Thymus (tissue), 14 donors: ENCODE measurements at places on chromosomes 3 and 15.

GRCh38 chr3:51445544-51446280, 54.1 kb downstream of the DCAF1 start:
- H3K27ac ChIP-seq, result no peak overlapping the region
- no peak for DNase-seq
- no peaks in the 10 kb centered on the region for H3K27me3 ChIP-seq
- H3K4me3 ChIP-seq, result no peak overlapping the region
- peaks cover 19% of the 10 kb centered on the region for H3K36me3 ChIP-seq
- no peaks in the 10 kb centered on the region for H3K4me1 ChIP-seq

DNA sequence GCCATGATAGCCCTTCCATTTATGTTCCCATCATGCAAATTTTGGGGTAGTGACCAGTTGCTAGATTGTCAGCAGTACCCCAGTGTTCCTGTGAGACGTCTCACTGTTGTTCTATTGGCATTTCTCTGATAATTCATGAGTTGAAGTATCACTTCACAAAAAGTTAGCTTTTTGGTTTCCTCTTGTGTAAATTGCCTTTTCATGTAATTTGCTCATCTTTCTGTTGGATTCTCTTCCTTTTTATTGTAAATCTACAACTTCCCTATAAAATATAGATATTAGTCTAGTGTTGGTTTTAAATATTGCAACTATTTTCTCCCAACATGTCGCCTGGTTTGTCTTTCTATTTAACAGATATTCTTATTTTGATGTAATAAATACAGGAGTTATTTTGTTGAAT, 7.5 kb upstream of the A4GNT start:
- no peaks in the 10 kb centered on the region for H3K4me1 ChIP-seq
- DNase-seq, result no peak
- no peaks in the 10 kb centered on the region for H3K27me3 ChIP-seq

DNA sequence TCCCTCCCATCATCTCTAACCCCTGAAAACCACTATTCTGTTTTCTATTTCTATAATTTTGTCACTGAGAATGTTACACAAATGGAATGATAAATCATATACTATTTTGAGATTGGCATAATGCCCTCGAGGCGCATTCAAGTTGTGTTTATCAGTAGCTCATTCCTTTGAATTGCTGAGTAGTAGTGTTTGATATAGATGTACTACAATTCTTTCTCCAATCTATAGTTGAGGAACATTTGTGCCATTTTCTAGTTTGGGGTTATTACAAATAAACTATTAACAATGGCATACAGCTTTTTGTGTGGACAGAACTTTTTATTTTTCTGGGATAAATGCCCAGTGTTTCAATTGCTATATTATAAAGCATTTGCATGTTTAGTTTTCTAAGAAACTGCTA, 86.0 kb downstream of the CCR1 start:
- H3K27ac ChIP-seq, result no peak overlapping the region
- H3K4me3 ChIP-seq, result no peak overlapping the region
- H3K36me3 ChIP-seq, result no peaks in the 10 kb centered on the region
- no peak for DNase-seq

DNA sequence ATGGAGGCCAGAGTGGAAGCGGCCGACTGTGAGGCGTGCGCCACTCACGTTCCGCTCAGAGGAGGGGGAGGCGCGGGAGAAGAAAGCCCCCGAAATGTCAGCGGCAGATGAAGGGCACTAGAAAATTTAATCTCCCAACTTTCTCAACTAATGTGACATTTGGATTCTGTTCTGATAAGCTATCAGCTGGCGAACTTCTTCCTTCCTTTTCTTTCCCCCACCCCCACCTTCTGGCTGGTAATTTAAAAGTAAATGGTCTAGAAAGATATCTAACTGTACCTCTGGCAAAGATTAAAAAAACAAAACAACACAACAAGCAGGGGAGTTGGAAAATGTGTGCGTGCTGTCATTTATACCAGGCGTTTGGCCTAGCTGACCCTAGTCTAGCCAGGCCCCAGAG, 26.4 kb upstream of the TMEM115 start:
- no peak overlapping the region for H3K27ac ChIP-seq
- H3K36me3 ChIP-seq, result no peaks in the 10 kb centered on the region
- no peak overlapping the region for H3K4me3 ChIP-seq
- no peaks in the 10 kb centered on the region for H3K4me1 ChIP-seq

DNA sequence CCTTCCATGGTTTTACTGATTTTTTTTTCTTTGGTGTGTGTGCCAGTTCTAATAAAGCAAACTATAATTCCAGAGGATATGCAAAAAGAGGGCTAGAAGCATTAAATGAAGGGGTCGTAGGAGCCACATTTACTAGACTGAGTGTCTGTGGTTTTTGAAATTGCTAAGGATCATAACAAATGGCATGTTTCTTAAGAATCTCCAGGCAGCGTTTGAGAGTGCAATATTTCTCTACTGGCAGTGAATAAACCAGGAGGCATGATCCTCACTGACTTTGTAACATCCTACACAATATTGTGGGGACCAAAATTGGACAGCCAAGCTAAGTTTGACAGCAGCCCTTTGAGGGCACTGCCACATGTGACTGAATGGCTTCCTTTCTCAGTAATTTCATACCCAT, 115.9 kb upstream of the CCNL1 start:
- H3K27ac ChIP-seq, result no peak overlapping the region
- DNase-seq, result no peak
- H3K4me1 ChIP-seq, result no peaks in the 10 kb centered on the region
- H3K27me3 ChIP-seq, result no peaks in the 10 kb centered on the region

GRCh38 chr15:69074843-69075224, 60.3 kb downstream of the NOX5 start:
- peaks cover 19% of the 10 kb centered on the region for H3K27me3 ChIP-seq
- no peak overlapping the region for H3K4me3 ChIP-seq
- no peak for DNase-seq
- H3K27ac ChIP-seq, result no peak overlapping the region
- H3K36me3 ChIP-seq, result no peaks in the 10 kb centered on the region
- no peaks in the 10 kb centered on the region for H3K4me1 ChIP-seq

GRCh38 chr3:39169712-39170111, 16.3 kb upstream of the CSRNP1 start:
- H3K27ac ChIP-seq, result no peak overlapping the region
- no peaks in the 10 kb centered on the region for H3K36me3 ChIP-seq
- no peak overlapping the region for H3K4me3 ChIP-seq
- no peaks in the 10 kb centered on the region for H3K4me1 ChIP-seq
- no peak for DNase-seq

DNA sequence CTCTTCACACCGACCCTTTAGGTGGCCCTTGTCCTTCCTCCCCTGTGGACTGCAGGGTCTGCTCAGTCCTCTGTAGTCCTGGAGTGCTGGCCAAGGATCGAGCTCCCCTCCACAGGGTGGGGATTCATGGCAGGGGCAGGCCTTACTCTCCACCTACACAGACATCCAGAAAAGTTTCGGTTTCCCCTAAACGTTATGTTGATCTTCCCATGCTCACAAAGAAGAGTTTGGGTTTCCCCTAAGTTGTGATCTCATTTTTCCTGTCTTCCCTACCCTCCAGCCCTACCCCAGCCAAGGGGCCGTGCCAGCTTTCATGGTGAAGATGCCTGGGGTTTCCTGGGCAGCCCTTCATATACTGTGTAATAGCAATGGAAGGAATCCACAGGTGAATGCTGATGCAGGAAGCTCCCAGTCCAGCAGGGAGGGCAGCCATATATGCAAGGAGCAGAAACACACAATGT, 10.3 kb downstream of the STOML1 start:
- H3K27me3 ChIP-seq, result no peaks in the 10 kb centered on the region
- H3K4me1 ChIP-seq, result peaks cover 33% of the 10 kb centered on the region
- peaks cover 15% of the 10 kb centered on the region for H3K36me3 ChIP-seq
- H3K27ac ChIP-seq, result peak overlapping the region; percentile 84

DNA sequence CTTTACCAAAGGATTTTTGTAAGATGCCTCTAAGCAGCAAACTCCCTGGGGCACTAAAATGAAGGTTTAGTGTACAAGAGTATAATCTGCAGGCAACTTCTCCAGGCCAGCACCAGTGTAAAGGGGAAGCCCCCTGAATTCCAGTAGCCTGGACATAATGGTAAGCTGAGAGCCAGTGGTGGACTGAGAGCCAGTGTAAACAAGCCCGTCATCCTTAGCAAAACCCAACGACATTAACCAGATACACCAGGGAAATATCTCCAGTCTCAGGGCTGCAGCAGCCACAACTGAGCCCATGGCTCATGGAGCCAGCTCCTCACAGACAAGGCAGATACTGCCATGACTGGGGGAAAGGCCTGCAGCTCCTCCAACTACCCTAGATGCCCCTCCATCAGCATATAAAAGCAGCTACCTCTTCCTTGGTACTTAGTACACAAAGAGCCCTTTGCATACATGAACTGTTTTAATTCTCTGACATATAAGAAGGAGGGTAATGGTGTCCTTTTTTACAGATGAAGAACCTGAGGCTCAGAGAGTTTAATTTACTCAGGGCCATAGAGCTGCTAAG, 21.7 kb downstream of the PARP16 start:
- H3K27me3 ChIP-seq, result no peaks in the 10 kb centered on the region
- DNase-seq, result no peak

GRCh38 chr3:59237121-59237520, 187.3 kb upstream of the CFAP20DC start:
- H3K27me3 ChIP-seq, result no peaks in the 10 kb centered on the region
- no peaks in the 10 kb centered on the region for H3K36me3 ChIP-seq
- no peak overlapping the region for H3K27ac ChIP-seq
- DNase-seq, result no peak
- no peak overlapping the region for H3K4me3 ChIP-seq

DNA sequence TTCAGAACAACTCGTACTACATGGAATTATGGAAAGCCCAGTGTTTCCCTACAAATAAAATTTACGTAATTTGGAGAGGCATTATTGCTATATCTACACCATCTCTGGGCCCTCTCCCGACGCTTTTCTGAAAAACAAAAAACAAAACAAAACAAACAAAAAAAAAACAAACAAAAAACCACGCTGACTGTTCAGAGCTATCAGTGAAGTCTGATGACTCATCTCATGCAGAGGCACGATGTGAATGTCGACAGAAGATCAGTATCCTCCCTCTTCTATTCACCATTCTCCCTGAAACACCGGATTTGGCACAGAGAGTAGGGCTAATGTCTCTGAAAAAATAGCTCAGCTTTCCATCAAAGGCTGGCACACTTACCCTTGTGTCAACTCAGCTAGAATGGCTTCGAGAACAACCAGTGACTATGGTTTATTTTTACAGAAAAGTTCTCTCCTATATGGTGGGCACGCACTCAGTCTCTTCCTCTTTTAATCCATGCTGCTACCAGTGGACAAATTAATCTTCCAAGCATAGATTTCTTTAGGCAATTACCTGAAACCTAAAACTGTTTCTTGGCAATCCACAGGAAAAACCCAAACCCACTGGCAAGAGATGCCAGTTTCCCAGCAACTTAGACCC, 1.5 kb downstream of the CRBN start:
- no peak overlapping the region for H3K4me3 ChIP-seq
- peaks cover 9% of the 10 kb centered on the region for H3K36me3 ChIP-seq
- no peak for DNase-seq
- no peaks in the 10 kb centered on the region for H3K27me3 ChIP-seq
- H3K27ac ChIP-seq, result no peak overlapping the region

DNA sequence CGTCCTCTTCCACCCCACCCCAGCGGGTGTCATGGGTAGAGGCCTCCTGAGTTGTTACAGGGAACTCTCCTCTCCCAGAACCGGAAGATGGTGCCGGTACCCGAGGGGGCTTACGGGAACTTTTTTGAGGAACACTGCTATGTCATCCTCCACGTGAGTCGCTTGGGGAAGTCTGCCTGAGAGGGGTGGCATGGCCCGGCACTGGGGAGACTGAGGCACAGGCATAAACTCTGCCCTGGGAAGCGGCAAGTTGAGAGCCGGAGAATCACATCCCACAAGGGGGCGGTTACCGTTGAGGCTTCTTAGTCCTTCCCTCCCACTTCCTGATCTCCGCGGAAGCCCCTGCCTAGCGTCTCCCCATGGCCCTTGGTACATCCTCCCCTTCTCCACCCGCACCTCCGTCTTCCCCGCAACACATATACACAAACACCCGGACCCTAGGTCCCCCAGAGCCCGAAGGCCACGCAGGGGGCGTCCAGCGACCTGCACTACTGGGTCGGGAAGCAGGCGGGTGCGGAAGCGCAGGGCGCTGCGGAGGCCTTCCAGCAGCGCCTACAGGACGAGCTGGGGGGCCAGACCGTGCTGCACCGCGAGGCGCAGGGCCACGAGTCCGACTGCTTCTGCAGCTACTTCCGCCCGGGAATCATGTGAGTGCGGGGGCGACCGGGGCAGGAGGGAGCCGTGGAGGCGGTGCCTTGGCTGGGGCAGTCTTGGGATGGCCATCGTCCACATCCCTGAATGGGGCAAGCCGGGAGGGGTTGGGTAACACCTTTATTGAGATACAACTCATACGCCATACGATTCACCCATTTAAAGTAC, 3.4 kb downstream of the VILL start:
- no peaks in the 10 kb centered on the region for H3K27me3 ChIP-seq
- peaks cover 11% of the 10 kb centered on the region for H3K4me1 ChIP-seq
- peak overlapping the region; percentile 52 for H3K4me3 ChIP-seq
- peaks cover 17% of the 10 kb centered on the region for H3K36me3 ChIP-seq
- DNase-seq, result peak; percentile 48

GRCh38 chr3:55514962-55515361, 27.9 kb upstream of the WNT5A start:
- no peak overlapping the region for H3K27ac ChIP-seq
- no peak for DNase-seq
- no peak overlapping the region for H3K4me3 ChIP-seq
- H3K36me3 ChIP-seq, result no peaks in the 10 kb centered on the region
- H3K27me3 ChIP-seq, result no peaks in the 10 kb centered on the region

GRCh38 chr15:58474741-58475323, 43.0 kb downstream of the LIPC start:
- H3K4me1 ChIP-seq, result peaks cover 53% of the 10 kb centered on the region
- H3K4me3 ChIP-seq, result no peak overlapping the region
- DNase-seq, result no peak
- no peaks in the 10 kb centered on the region for H3K36me3 ChIP-seq
- H3K27me3 ChIP-seq, result no peaks in the 10 kb centered on the region

DNA sequence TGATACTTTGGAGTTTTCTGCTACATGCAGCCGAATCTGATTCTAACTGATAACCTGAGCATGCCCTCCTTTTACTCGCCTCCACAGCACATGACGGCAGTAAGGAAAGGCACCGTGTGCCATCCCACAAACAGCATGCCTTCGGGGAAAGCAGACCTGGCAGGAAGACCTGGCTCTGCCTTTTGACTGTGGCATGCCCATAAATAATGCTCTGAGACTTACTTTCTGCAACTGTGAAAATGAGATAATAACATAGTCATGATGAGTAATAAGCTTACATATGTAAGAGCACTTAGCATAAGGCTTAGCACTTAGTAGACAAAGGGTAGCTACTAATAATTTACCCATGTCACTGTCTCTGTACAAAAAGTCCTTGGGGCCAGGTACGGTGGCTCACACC, 32.9 kb downstream of the MTHFS start:
- no peak for DNase-seq
- H3K4me1 ChIP-seq, result no peaks in the 10 kb centered on the region
- H3K36me3 ChIP-seq, result no peaks in the 10 kb centered on the region
- no peaks in the 10 kb centered on the region for H3K27me3 ChIP-seq
- H3K27ac ChIP-seq, result no peak overlapping the region

- no peaks in the 10 kb centered on the region for H3K4me1 ChIP-seq
- DNase-seq, result no peak
- H3K4me3 ChIP-seq, result no peak overlapping the region
Observed at GRCh38 chr3:140953028-140953960, 11.7 kb downstream of the SLC25A36 start.

GRCh38 chr3:154241496-154241895, 82.8 kb downstream of the DHX36 start:
- no peak overlapping the region for H3K4me3 ChIP-seq
- no peak overlapping the region for H3K27ac ChIP-seq
